Central memory CD8-positive, alpha-beta T cell (primary cell): ENCODE measurements at places on chromosomes 1 and 21.

- H3K27ac ChIP-seq: no peak overlapping the region
- H3K27me3 ChIP-seq: no peaks in the 10 kb centered on the region
- H3K4me1 ChIP-seq: peaks cover 53% of the 10 kb centered on the region
- peaks cover 6% of the 10 kb centered on the region for H3K36me3 ChIP-seq
- H3K4me3 ChIP-seq: peak overlapping the region; percentile 8
These were observed 7.4 kb downstream of the IFNAR1 start for GRCh38 chr21:33332143-33332542.

GRCh38 chr1:163528710-163529348 lies 207.1 kb downstream of the NUF2 start:
- H3K27ac ChIP-seq: no peak overlapping the region
- DNase-seq: no peak
- H3K27me3 ChIP-seq: no peaks in the 10 kb centered on the region
- H3K4me1 ChIP-seq: no peaks in the 10 kb centered on the region

DNA sequence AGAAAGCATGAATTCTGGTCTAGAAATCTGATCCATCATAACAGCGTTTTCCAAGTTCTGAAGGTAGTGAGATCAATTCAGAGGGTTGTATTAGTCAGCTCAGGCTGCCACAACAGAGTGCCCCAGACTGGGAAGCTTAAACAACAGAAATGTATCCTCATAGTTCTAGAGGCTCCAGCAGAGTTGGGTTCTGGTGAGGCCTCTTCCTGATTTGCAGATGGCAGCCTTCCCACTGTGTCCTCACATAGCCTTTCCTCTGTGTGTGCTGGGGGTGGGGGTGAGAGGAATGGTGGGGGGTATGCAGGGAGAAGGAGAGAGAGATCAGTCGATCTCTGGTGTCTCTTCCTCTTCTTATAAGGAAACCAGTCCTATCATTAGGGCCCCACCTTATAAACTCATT lies 15.1 kb downstream of the ZBTB8B start:
- no peak overlapping the region for H3K27ac ChIP-seq
- H3K36me3 ChIP-seq: no peaks in the 10 kb centered on the region
- no peak for DNase-seq
- H3K27me3 ChIP-seq: peaks cover 58% of the 10 kb centered on the region
- no peaks in the 10 kb centered on the region for H3K4me1 ChIP-seq

DNA sequence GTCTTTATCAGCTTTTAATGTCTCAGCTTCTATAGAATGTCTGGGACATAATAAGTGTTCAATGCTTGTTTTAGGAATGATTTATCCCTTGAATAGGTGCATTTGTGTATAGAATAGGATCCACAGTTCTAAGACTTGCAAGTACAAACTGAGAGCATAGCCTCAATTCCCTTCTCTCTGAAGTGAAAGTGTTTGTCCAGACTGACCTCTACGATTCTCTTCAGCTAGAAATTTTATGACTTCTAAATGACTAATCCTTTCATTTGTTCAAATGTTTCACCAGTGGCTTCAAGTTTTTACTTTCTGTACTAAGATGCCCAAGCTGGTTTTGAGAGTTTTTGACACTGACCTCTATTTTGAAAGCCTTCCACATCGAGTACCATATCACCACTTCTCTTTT lies 608.2 kb upstream of the ADGRL4 start:
- no peaks in the 10 kb centered on the region for H3K36me3 ChIP-seq
- no peak for DNase-seq
- no peak overlapping the region for H3K4me3 ChIP-seq
